ENCODE measurements at places on chromosomes 13 and 19. TPM values are rescaled to one million over a fixed set of nuclear protein-coding genes. Genes with fewer than 3 reads are reported as not detected.

The KL gene
- 3.1 TPM for total RNA-seq

The ZNF549 gene
- 3.7 TPM for total RNA-seq

The ZNF155 gene
- 6.3 TPM for total RNA-seq

The ETV2 gene
- total RNA-seq, result 0.23 TPM

The SYNE4 gene
- total RNA-seq, result not detected

Data from heart left ventricle (tissue), 16 donors.